ENCODE measurements at places on chromosomes 7 and 10.
A peak's percentile ranks its signal among the peaks of the same experiment; 100 is the strongest.

DNA sequence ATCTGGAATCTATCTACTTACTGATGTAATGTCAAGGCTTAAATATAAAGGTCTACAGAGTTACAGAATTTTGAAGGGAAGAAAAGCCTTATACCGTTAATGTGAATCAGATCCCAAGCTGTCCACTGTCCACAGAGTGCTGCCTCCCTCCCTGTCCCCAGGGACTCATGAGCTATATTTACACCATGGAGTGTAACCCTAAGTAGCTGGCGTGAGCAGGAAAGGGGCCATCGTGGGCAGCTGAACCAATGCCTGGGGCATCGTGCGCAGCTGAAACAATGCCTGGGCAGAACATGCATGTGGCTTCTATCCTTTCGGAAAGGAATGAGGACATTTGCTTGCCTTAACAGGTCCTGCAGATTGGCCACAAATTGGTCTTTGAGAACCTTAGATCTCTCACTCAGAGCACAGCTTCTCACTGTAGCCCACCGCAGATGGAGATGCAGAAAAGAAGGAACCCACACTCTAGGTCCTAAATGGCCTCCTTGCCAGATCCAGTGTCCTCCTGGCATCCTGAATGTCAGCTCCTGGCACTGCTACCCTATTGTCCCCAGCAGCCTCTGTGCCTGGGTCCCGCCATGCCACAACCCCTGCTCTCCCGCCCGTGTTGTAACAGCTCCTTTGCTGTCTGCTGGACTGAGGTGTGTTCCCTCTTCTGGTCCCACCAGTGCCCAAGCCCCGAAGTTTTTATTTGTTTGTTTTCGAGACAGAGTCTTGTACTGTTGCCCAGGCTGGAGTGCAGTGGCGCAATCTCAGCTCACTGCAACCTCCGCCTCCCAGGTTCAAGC is 30.3 kb downstream of the CCDC3 start:
- DNase-seq = no peak

DNA sequence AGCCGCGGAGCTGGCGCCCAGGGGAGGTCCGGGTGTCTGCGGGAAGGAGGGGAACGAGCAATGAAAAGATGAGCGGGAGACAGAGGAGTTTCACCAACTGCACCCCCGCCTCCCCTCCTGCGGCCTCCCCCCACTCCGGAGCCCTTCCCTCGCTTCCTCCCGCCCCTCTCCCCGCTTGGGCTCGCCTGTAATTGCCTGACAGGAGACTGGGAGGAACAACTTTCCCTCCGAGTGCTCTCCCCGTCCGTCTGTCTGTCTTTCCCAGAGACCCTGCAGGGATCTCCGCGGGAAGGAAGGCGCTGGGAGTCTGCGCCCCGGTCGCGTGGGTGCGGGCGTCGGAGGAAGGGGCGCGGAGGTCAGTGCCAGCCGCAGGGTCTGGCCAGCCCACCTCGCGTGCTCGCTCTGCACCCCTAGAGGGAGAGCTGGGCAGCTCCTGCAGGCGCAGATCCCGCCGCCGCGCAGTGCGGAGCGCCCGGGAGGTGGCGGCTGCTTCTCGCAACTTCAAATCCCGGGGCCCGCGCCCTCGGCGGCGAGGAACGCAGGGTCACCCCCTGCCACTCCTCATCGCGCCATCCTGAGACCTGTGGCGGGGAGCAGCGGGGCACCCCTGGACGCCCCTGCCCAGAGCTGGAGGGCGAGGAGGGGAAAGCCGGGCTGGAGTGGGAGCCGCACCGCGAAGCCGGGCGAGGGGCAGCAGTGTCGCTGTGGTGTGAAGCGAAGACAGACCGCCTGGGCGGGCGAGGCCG is 511 bp upstream of the NRP1 start:
- peak; percentile 92 for DNase-seq

DNA sequence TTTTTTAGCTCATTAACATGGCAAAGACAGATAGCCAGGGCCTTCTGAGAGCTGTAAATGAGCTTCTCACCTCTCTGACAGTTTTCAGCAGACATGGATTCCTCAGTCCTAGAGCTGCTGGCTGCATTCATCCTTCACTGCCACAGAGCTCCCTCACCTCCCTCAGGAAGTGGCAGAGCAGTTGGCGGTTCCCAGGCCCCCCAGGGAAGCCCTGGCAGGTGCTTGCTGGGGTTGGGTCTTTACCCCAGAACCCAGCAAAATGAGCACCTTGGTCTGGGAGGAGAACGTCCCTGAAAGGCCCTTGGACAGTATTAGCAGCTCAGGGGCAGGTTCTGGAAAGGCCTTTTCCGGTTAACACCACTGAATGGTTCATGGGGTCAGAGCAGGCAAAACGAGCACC is 288.0 kb downstream of the PTPRN2 start:
- DNase-seq = no peak

- DNase-seq = no peak
Observed at GRCh38 chr7:142120524-142120923, 9.0 kb downstream of the MGAM2 start.

DNA sequence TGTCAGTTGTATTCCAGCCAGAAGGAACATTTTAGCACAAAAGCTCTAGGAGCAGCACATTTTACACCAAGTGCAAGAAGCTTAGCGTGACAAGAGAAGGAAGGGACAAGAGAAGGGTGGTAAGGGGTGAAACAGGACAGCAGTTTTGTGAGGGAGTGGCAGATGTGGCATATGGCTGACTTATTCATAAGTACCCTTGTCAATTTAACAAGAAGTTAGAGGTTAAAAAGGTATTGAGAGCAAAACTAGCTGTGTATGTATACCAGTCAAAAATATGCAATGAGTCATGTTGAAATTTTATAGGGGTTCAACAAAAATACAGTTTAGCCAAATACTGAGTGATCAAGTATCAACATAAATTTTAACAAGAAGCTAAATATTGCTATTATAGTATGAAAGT is 561.5 kb upstream of the POT1 start:
- no peak for DNase-seq

DNA sequence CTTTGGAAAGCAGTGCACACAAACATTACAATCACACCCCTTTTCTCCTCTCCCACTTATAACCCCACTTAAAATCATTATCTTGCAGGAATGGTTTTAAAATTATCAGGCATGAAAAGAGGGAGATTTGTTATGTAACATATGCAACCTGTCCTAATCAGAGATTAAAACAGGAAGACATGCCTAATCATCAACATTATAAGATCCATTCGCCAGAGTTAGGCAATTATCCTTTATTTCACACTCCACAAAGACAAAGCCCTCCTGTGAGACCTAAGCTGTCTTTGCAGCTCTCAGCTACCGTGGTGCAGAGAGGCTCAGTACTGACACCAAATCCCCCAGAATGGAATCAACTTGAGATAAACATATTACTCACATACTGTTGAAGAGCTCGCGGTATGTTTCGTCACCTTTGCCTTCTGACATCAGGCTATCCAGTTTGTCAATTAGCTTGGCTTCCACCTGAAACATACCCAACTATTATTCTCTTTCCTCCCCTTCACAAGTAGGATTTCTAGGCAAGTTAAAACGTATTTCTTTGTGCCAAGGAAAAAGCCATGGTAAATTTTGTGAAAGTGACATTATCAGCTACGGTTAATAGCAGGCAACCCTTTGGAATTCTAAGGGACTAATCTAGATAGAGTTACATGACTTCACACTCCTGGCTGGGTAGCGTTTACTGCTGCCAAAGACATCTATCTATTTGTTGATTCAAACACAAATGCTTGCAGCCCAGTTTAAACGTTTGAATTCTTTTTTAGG is 226.2 kb upstream of the IMMP2L start:
- DNase-seq = peak; percentile 28

DNA sequence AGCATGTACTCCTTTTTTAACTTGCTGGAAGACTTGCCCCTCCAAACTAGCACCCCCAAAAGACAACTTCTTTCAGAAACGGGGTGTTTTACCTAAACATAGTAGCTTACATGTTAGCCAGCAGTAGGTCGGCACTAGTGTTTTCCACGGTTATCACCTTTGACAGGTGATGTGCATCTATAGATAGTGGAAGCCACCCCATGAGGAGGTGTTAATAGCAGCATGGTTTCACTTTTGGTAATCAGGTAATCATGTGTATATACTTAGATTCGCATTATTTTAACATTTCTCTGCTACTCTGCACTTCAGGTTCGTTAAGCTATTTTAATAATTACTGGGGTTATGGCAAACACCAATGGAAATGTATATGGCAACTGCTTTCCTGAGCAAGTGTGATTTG is 17.6 kb downstream of the SRI start:
- no peak for DNase-seq

- no peak for DNase-seq
Observed at GRCh38 chr10:51145375-51145774, 71.1 kb downstream of the PRKG1 start.

DNA sequence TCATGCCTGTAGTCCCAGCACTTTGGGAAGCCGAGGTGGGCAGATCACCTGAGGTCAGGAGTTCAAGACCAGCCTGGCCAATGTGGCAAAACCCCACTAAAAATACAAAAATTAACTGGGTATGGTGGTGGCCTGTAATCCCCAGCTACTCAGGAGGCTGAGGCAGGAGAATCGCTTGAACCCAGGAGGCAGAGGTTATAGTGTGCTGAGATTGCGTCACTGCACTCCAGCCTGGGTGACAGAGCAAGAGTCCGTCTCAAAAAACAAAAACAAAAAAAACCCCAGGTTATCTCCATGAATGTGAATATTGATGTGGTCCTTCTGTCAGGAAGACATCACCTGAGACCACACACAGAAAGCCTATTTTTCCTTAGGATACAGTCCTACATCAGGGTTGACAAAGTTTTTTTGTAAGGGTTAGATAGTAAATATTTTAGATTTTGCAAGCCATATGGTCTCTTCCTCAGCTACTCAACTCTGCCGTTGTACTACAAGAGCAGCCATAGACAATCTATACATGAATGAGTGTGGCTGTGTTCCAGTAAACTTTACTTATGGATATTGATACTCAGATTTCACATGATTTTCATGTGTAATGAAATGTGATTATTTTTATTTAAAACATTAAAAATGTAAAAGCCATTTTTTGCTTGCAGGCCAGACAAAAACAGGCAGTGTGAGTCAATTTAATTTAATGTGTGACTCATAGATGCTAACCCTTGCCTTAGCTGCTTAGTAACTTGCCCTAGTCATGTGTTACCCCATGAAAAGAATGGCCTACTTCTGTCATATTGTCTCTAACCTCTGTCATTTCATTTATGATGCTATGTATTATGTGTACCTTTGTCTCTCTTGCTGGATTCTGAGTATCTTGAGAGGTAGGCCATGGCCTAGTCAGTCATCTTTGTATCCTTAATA is 78.1 kb downstream of the TPST1 start:
- peak; percentile 91 for DNase-seq

DNA sequence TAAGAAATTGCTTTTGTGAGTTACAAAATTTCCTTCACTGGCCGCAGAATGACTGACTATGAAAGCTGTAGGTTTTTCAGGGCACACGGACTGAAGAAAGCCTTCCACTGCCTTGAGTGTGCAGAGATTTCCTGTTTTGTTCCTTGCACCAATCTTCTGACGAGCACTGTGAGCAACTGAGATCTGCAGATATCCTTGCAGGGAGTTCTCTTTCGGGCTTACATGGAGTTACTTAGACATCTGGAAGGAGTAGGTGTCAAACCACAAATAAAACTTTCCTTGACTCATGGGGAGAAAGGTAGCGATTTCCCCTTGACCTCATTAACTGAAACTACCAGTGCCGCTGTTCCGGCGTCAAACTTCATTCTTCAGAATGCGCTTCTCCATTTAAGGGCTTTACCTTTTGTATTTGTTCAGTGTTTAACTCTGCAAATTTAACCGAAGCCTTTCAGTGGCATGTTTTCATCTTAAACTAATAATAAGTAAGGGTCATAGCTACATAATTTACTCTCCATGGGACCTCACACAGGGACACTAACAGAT is 1175.3 kb downstream of the GATA3 start:
- peak; percentile 38 for DNase-seq

DNA sequence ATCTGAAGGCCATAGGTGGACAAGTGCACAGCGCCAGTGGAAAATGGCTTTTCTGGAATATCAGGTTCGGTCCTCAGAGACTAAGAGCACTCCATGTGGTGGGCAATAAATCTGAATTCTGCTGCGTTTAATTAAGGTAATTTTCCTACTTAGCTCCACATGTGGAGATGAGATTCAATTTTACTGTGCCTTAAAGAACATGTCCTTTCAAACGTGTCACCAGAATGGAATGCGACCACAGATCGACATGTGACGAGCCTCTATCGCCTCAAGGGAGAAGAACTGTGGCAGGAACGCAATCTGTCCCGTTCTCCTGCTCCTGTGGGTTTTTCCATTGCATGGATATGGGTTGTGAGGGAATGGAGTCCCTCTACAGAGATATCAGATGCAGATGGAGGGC is 205.3 kb upstream of the ZNF32 start:
- peak; percentile 61 for DNase-seq

- peak; percentile 9 for DNase-seq
Observed at GRCh38 chr10:95394161-95394880, 103.5 kb upstream of the PDLIM1 start.

DNA sequence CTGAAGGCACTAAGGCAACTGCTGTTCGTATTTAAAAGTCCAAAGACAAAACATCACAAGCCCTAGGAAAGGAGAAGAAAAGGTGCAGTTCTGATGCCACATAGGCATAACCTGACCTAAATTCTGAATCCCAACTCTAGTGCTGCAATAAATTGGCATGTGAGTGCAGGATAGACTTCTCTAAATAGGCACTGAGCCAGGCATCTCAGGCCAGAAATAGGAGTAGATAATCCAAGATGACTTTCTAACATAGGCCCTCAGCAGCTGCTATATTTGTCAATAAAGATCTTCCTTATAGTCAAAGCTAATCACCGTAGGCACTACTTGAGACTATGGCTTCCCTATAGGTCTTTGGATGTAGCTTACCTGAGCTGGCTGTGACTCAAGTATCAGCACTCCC is 1163.8 kb downstream of the SORCS1 start:
- DNase-seq = no peak

- DNase-seq = no peak
Observed at GRCh38 chr7:6026820-6027311, 4.3 kb upstream of the ANKRD61 start.

Measured in fibroblast of mammary gland (primary cell).